ENCODE measurements at places on chromosomes 2 and 18.

DNA sequence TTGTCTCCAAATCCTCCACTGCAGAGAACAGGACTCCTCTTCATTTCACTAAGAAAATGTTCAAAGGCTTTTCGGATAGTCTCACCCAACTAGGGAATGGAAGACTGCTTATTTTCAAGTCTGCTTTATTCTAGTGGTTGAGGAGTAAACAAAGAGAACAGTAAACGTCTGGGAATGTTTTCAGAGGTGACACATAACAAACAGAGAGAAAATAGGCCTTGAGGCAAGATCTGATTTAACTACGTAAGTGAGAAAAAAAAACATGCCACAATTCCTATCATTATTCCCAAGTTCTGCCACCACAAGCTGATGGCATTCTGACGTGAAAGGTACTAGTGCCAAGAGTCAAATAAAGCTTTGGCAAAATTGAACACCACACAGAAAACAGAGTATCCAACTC is 16.7 kb upstream of the WIPF1 start:
- no peak for DNase-seq

DNA sequence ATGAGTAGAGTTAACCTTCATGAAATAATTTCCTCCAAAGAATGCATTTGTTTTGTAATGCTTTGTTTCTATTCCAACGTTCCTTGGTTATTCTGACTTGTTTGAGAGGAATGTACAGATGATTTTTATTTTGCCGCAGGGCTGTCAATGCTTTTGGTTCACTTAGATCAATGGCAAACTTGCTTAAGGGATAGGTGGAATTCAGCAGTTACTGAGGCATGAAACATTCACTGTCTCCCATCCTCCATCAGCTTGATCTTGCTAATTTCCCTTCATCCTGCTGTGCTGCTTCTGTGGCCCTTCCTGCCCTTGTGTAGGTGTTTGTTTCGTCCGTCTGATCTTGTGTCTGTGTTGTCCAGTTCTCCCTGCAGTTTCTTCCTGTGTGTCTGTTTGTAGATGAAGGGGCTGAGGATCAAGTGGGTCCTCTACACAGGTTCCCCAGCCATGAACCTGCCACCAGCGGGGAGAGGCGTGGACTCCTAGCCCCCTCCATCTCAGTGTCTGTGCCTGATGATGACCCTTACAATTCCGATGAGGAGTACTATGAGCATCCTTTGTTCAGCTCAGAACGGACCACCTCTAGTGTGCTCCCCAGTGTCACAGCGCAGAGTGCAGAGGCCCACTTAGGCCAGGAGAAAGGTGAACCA is 84.2 kb upstream of the UNC80 start:
- no peak for DNase-seq

DNA sequence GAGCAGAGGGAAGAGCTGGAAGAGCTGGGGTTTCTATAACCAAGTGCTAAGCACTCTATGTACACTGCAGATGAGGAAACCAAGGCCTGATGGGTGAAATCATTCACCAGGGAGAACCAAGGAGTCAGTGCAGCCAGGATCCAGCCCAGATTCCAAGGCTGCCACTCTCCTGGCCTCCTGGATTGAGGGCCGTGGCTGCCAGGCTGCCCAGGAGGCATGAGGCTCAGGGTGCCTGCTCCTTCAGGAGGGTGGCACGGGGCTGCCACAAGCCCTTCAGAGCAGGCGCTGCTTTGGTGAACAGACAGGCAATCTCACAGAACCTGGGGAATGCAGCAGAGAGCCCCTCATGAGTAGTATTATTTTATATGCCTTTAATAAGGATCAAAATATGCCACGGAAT is 293.7 kb upstream of the HDAC4 start:
- no peak for DNase-seq

- DNase-seq = no peak
Measured at GRCh38 chr2:182412858-182413257, 14.0 kb downstream of the PDE1A start.

GRCh38 chr2:96427917-96428316 is 77.2 kb downstream of the NEURL3 start:
- no peak for DNase-seq

- DNase-seq = no peak
Measured at GRCh38 chr18:57466307-57466706, 31.1 kb downstream of the ONECUT2 start.

- no peak for DNase-seq
Measured at GRCh38 chr2:101133492-101134100, 17.6 kb downstream of the TBC1D8 start.

DNA sequence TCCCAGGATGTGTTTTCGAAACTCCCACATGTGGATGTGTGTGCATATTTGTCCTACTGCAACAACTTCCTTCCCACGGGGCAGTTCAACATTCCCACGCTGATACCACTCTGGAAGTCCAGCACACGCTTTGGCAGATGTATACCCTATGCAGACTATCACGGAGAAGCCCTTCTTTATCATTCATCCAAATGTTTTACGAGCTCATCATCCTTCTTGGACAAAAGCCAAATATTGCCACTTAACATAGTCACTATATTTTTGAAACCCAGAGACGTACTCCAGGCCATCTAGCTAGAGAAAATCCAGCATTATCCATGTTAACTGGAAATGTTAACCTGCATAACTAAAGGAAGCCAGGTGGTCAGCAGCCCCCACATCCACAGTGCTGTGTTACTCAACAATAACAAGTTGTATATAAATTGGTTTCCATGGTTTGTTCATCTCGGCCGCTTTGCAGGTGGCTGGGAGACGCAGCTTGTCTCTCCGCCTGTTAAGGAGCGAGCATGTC is 131.5 kb downstream of the ZNF532 start:
- DNase-seq = no peak

Data from stimulated activated CD4-positive, alpha-beta T cell treated with anti-CD3 and anti-CD28 coated beads, Interleukin-2, amount 100 ng/mL, for 4 hours (primary cell).